Forelimb muscle (tissue), 1 donor: ENCODE measurements at places on chromosomes 5 and 9. TPM values are rescaled to one million over a fixed set of nuclear protein-coding genes. Genes with fewer than 3 reads are reported as not detected.

DNA sequence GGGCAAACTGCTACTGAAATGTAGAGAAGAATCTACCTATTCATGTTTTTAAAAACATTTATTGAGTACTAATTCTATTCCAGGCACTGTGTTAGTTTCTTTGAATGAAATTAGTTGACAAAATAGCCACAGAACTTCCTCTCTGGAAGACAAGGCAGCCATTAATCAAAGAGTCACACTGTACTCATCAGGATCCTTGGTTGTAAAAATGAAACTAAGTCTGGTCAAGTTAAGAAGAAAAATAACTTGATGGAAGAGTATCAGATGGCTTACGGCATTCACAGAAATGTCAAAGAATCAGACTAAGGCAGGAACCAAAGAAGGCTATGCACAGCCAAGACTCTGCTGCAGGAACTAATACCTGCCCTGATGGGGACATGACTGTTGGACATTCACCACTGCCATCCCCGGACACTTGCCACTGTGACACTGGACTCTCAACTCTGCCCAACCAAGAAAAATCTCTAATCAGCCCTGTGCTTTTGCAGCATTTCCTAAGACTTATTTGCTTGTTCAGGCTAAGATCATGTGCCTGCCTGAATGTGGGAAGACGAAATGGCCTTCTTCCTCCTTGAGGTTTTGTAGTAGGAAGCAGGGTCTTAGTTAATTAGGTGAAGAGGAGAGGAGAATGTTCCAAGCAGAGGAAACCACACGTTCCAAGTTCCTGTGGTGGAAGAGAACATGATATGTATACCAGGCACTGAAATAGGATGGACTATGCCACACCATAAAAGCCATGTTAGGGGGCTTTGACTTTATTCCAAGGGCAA is 23.3 kb upstream of the NDUFB6 start:
- DNase-seq: no peak

- DNase-seq: no peak
These were observed 356.2 kb downstream of the TMEM161B start for GRCh38 chr5:87912419-87912818.

- DNase-seq: no peak
These were observed 1342.0 kb upstream of the NUDT12 start for GRCh38 chr5:104904561-104904960.

GRCh38 chr9:132412089-132412488 is 2.1 kb downstream of the CFAP77 start:
- DNase-seq: no peak

GRCh38 chr9:91258451-91258850 is 103.3 kb downstream of the AUH start:
- DNase-seq: no peak

GRCh38 chr5:73126957-73127356 is 6.6 kb downstream of the TMEM171 start:
- DNase-seq: no peak

DNA sequence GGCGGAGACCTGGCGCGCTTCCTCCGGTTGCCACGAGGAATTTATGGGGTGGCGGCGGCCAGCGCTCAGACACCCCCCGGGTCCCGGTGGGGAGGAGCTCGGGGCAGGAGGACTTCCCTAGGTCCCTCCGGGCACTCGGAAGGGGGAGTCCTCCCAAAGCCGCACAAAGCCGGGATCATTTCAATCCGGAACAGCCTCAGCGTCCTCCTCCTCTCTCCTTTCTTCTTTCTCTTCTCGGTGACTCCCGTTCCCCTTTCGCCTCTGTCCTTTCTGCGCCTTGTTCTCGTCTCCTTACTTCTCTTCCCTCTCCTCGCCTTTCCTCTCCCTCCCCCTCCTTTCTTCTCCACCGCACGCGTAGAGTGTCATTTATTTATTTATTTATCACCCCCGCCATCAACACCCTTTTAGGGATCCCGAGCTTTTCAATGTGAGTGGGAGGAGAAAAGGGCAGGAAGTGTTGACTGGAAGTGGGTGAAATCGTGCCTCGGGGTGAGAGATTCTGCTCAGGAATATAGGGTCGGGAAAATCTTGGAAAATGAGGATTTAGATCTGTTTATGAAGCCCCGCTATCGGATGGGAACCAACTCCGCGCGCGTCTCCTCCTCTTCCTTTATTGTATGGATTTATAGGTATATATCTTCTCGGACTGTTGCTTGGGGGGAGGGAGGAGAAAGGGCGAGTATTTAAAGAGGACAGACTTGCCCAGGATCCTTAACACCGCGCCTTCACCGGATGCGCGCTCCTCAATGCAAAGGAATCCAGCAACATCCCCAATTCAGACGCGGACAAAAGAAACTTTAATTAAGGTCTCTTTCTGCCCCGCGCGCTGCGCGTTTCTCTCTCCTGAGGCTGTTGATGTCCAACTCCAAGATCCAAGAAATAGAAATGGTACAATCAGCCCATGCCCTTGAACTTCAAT is 2.0 kb upstream of the ZNF462 start:
- DNase-seq: no peak

GRCh38 chr5:170149206-170149515 is 43.5 kb downstream of the FOXI1 start:
- DNase-seq: no peak

ASPN gene
- 282 TPM for polyA plus RNA-seq

FGF1 gene
- polyA plus RNA-seq: 10.6 TPM

GPR21 gene
- 0.44 TPM for polyA plus RNA-seq

SLC25A46 gene
- polyA plus RNA-seq: 36.5 TPM

QRFP gene
- polyA plus RNA-seq: 0.33 TPM

VCAN gene
- polyA plus RNA-seq: 201 TPM

CDC20B gene
- polyA plus RNA-seq: not detected

CDH18 gene
- 6.6 TPM for polyA plus RNA-seq

GBA2 gene
- polyA plus RNA-seq: 70.2 TPM

ZBTB43 gene
- polyA plus RNA-seq: 15.9 TPM

TMEM174 gene
- polyA plus RNA-seq: not detected

NDUFA8 gene
- polyA plus RNA-seq: 57.4 TPM
